ENCODE measurements at places on chromosomes 5 and 9.

DNA sequence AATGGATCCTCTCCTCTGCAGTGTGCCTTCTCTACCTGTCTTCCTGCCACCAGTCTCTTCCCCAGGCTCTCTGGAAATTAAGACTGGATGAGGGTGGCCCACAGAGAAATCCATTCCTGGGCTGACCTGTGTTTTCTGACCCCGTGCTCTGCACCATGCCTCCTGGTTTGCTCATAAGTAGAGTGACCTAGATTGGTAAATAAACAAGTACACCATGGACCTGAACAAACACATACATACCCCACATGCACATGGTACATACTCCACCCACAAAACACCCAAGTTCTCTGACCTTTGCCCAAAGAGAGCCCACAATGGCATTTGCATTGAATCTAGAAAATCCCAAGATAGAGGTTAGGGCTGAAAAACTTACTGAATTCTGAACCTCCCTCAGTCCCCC, 77.5 kb upstream of the PLPP6 start:
- no peak for DNase-seq

GRCh38 chr5:33795496-33795895, 96.3 kb downstream of the ADAMTS12 start:
- no peak for DNase-seq

GRCh38 chr5:168324859-168325630, 33.6 kb downstream of the WWC1 start:
- no peak for DNase-seq

DNA sequence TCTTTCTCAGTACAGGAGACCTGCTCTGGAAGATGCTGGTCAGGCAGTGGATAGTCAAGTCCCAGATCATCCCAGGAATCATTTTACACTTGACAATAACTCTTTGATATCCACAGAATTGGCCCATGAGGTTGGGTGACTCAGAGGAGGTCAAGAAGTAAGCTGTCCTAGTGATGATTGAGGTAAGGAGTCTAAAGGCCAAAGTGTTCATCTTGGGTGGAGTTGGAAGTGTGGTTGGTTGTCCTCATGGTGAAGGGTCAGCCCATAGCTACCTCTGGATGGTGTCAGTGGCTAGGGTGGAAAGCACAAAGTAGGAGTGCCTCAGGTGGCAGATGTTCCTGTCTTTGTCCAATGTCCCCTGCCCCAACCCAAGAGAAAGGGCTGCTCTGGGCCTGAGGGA, 24.1 kb upstream of the RCL1 start:
- no peak for DNase-seq

DNA sequence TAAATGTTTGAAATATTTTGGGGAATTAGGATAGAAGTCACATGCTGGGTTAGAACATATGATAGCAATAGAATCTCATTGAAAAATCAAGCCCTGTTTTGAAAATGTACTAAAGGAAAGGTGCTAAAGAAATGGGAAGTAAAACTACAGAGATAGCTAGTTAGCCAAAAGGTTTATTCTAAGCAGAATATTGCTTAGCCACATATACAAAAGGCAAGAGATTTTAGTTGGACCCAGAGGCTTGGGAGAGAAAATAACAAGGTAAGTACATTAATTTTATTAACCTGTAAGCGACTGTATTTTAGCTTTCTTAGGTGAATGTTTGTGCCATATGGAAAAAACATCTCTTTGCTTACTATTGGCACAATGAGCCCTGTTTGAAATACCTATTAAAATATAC, 108.3 kb downstream of the RPS23 start:
- no peak for DNase-seq

GRCh38 chr5:73418244-73418691, 30.3 kb downstream of the FOXD1 start:
- DNase-seq: no peak

GRCh38 chr5:59768152-59769040, 125.1 kb downstream of the PDE4D start:
- no peak for DNase-seq

DNA sequence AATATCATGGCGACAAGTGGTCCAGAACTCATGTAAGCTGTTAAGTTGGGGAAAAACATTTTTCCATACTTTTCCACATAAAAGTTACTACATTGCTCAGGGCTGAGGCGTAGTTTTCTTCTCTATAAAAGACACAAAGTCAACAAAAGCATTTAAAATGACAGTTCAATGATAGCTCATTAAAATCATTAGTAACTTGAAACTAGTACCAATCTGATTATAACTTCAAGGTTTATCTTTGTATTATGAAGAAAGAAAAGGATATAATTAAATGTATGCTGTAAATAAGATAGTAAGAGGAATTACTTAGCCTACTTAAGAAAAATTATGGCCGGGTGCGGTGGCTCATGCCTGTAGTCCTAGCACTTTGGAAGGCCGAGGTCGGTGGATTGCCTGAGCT, 9.9 kb downstream of the NME5 start:
- DNase-seq: no peak

- no peak for DNase-seq
Measured at GRCh38 chr5:32249668-32250067, 63.1 kb downstream of the MTMR12 start.

- no peak for DNase-seq
Measured at GRCh38 chr9:706606-707459, 134.7 kb upstream of the DMRT1 start.

- no peak for DNase-seq
Measured at GRCh38 chr5:174581479-174581878, 142.9 kb upstream of the MSX2 start.

DNA sequence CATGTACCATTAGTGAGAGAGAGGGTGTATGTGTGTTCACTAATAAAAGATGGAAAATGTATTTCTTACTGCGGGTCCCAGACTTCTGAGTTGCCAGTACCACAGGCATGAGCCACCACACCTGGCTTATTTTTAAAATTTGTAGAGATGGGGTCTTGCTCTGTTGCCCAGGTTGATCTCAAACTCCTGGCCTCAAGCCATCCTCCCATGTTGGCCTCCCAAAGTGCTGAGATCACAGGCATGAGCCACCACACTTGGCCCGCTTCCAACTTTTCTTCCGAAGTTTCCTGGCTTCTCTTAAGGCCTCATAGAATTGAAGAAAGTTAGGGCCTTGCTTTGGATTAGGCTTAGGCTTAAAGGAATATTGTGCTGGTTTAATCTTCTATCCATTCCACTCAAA, 40.4 kb upstream of the F2RL2 start:
- DNase-seq: no peak

DNA sequence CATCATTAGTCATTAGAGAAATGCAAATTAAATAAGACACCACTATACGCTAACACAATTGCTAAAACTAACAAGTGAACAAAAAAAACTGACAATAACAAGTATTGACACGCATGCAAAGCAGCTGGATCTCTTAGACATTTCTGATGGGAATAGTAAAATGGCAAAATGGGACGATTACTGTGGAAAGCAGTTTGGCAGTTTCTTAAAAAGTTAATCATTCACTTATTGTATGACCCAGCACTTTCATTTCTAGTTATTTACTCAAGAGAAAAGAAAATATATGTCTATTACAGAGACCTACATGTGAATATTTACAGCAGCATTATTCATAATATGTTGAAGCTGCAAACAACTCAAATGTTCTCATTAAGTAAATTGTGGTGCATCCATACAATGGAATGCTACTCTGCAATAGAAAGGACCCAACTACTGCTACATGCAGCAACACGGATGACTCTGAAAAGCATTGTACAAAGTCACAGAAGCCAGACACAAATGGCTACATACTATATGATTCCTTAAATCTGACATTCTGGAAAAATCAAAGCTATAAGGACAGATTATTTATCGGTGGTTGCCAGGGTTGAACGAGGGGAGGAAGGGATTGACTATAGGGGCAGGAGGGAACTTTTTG, 96.8 kb upstream of the ITGA2 start:
- no peak for DNase-seq

- no peak for DNase-seq
Measured at GRCh38 chr9:124735121-124735520, 36.0 kb downstream of the NR6A1 start.

GRCh38 chr9:38445154-38446043, 21.1 kb upstream of the IGFBPL1 start:
- no peak for DNase-seq

DNA sequence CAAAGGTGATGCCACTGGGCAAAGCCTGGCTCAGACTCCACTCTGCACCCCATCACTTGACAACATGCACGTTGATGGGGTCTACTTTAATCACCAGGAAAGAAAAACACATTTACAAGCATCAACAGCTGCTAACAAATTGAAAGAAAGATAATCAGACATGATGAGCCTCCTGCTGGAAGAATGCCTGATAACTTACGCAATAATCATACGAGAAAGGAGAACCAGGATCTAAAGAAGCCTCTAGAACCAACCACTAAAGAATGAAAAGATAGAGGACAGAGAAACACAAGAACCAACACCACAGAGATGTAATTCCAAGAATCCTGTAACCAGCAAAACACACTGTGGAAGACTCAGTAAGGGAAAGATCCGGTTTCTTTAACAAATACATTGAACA, 120.3 kb upstream of the ICE1 start:
- no peak for DNase-seq

GRCh38 chr5:143882520-143882919, 70.6 kb downstream of the HMHB1 start:
- DNase-seq: no peak

GRCh38 chr5:54799645-54800044, 185.7 kb downstream of the ESM1 start:
- no peak for DNase-seq

GRCh38 chr9:93613174-93613573, 36.8 kb downstream of the PHF2 start:
- DNase-seq: no peak

DNA sequence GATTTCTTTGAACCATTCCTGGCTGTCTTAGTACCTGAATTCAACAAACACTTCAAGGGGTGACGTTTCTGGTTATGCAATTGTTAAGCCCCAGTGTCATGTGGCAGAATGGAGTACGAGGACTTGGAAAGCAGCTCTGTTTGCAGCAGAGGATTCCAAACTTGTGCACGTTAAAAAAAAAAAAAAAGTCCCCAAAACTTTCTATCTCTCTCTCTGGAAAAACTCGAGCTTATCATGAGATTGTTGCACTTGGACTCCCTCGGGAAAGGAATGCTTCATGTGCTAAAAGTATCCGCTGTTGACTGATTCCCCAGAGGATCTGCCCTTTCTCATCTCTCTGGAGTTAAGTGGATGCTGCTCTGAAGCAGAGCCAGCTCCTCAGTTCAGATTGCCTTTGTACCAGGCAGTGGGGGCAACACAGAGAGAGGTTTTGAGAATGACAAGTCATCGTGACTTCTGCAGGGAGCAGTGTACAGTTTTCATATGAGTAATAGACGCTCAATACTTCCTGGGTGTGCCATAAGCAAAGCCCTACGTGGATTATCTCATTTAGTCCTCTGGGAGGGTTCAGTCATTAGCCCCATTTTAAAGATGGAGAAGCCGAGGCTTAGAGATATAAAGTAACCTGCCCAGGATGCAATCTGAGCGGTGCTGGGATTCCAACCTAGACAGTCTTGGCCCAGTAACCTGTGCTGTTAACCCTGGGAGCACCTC, 28.1 kb downstream of the TMOD1 start:
- no peak for DNase-seq

DNA sequence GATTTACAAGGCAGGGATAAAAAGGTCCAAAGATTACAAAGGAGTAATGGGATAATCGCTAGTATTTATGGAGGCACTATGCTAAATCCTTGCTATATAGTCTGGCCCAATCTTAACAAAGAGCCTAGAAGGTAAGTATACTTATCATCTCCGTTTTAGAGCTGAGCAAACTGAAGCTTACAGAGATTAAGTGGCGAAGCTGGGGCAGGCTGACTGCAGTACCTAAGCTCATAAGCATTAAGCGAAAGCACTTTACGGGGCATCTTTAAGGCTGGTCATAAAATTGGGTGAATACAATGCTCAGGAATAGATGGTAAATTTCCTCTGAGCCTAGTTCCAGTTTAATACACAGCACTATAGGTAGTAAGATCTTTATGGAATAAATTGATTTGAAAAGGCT, 30.0 kb upstream of the ZNF366 start:
- DNase-seq: no peak

DNA sequence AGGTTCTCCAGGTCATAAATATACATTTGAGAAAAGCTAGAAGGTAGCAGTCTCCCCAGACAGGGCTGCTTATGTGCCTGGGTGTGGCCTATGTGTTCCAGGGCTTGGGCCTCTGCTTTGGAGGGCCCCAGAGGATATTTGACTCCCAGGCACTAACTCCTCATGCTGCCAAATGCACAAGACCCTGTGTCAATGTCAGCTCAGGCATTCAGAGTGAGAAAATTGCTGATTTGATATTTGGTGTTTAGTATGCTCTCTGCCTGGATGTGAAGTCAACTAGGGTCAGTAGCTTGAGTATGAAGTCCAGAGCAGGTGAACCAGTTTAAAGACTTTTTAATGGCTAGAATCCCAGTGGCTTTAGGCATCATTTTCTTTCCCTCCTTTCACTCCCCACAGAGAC, 57.5 kb upstream of the IL7R start:
- no peak for DNase-seq

- DNase-seq: no peak
Measured at GRCh38 chr9:3730511-3730922, 204.7 kb upstream of the RFX3 start.

DNA sequence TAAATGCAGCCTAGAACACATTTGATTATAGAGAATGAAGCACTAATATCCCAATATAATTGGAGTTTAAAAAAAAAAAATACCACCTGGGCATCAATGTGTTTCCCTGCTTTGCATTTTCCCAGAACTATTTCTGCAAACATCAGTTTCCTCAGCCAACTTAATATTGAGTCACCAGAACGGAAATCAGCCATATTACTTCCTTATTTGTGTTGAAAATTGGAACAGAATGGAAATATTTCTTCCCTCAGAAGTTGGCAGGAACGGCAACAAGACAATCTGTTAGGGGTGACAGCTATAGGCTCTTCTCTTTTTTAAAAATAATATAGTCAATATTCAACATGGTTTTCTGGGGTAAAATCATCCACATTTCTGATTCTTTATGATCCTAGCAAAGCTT, 4.0 kb downstream of the MFAP3 start:
- no peak for DNase-seq

GRCh38 chr5:9188131-9188530, 357.7 kb downstream of the SEMA5A start:
- no peak for DNase-seq

DNA sequence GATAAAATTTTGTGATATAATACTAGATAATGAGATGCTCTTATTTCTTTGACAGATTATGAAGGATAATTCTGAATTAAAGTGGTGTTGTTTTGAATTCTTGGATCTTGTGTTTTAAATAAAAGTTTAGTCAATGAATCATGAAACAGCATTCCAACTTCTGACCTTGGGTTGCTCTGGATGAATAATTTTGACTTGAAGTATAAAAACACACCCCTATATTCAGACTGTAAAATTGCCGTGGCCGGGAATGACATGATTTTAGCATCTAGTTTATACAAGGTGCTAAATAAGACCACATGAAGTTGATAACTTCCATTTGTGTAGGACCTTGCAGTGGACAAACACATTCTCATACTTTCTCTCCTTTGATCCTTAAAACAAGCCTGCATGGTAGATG, 67.2 kb upstream of the DAP start:
- no peak for DNase-seq

- DNase-seq: no peak
Measured at GRCh38 chr9:23375511-23375910, 450.5 kb downstream of the ELAVL2 start.

- DNase-seq: no peak
Measured at GRCh38 chr9:38213631-38214299, 144.7 kb upstream of the SHB start.

Data from cortex of kidney (tissue), 1 donor.